ENCODE measurements at places on chromosomes 3 and 15.

DNA sequence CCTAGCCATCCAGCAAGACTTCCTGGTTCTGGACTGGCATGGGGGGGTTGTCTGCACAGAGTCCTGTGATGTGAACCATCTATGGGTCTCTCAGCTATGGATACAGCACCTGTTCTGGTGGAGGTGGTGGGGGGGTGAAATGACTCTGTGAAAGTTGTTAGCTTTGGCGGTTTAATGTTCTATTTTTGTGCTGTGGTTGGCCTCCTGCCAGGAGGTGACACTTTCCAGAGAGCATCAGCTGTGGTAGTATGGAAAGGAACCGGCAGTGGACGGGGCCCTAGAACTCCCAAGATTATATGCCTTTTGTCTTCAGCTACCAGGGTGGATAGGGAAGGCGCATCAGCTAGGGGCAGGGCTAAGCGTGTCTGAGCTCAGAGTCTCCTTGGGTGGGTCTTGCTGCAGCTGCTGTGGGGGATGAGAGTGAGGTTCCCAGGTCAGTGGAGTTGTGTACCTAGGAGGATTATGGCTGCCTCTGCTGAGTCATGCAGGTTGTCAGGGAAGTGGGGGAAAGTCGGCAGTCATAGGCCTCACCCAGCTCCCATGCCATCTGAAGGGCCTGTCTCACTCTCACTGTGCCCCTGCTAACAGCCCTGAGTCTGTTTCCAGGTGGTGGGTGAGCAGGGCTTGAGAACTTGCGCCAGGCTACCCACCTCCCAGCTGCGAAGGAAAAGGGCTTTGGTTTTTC is 7.1 kb upstream of the LARS2 start:
- peak; percentile 29 for DNase-seq

- no peak for DNase-seq
Measured at GRCh38 chr3:12578742-12579141, 21.9 kb downstream of the MKRN2 start.

GRCh38 chr3:141686466-141687291 is 51.4 kb upstream of the RNF7 start:
- peak; percentile 93 for DNase-seq

DNA sequence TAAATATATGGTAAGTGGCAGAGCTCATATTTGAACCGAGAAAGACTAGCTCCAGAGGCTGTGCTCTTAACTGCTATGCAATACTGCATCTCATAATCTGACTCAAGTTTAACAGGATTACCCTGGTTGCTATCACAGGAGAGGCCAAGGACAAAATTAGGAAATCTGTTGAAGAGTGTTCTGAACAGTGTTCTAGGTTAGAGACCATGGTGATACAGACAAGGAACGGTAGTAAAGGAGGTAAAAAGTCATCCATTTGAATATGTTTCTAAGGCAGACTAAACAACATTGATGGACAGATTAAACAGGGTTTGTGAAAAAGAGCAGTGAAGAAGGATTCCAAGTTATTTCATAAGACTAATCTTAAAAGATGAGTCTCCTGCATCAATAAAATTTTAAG is 22.1 kb downstream of the PLOD2 start:
- no peak for DNase-seq

DNA sequence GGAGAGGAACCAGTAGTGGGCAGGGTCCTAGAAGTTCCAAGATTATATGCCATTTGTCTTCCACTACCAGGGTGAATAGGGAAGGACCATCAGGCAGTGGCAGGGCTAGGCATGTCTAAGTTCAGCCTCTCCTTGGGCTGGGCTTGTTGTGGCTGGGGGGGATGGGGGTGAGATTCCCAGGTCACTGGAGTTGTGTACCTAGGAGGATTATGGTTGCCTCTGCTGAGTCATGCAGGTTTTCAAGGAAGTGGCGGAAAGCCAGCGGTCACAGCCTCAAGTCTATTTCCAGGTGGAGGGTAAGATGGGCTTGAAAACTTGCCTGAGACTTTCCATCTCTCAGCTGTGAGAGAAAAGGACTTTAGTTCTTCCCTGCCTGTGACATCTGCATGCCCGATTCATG is 1407.1 kb downstream of the SI start:
- no peak for DNase-seq

GRCh38 chr3:67723863-67724262 is 69.5 kb upstream of the SUCLG2 start:
- no peak for DNase-seq

- DNase-seq = no peak
Measured at GRCh38 chr3:3305841-3306240, 126.3 kb upstream of the CRBN start.

DNA sequence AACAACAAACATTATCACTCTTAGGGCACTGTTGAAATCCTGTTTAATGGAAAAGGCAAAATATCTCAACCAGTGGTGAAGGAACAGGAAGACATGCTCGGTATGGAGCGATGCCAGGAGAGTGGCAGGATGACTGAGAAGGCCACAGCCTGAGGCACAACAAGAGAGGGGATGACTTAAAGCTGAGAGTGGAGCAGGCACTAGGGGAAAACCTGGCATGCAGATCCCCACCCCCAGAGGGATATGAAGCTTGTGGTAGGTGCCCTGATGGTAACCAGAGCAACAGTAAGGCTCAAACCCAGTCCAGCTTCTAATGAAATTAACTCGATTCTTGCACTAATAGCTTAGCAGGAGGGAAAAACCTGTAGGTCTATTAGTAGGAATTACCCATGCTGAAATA is 40.4 kb downstream of the LYSMD4 start:
- peak; percentile 95 for DNase-seq

DNA sequence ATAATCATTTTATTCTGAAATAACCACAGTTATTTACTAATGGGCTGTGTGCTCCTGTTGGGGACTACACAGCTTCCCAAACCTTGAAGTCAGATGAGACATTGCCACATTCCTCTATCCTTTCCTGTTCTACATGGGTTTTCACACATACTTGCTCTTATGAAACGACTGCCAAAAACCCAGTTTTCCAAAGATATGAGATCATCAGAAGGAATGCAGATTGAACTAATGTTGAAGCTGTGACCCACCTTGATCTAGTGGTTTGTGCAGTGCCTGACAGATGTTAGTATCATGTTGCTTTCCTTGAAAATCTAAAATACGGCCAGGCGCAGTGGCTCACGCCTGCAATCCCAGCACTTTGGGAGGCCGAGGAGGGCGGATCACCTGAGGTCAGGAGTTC is 144.6 kb downstream of the VGLL4 start:
- peak; percentile 98 for DNase-seq

- no peak for DNase-seq
Measured at GRCh38 chr3:156017352-156018030, 102.9 kb upstream of the KCNAB1 start.

GRCh38 chr3:198097048-198097447 is 137.0 kb downstream of the LMLN start:
- no peak for DNase-seq

DNA sequence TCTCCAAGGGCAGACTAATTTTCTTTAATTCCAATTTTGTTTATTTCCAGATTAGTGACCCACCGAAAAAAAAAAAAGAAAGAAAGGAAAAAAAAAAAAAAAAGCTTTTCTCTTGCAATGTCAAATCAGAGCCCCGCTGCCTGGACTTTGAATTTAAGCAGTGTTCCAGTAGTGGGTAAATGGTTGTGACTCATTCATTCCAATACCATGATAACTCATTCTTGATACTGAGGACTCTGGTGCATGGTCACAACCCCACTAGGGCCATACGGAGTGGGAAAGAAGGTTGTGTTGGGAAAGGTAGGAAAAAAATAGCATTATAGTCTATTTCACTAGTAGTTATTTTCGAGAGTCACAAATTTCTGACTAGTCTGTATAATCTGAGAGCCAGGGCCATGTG is 59.1 kb upstream of the COL8A1 start:
- DNase-seq = peak; percentile 89

DNA sequence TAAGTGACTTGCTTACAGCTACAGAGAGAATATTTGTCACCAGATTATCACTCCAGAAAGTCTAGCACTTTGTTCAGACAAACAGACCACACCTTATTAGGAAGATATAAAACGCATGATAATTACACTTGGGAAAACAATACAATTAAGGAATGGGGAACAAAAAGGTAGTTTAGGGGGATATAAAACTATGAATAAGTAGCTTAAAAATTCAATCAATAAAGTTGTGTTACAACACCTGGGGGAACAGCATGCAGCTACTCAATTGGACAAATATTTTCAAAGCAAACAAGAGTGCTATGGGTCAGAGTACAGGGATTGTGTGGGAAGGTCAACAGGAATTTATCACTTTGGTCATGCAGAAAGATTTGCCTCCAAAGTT is 15.1 kb downstream of the CLDN1 start:
- no peak for DNase-seq

- no peak for DNase-seq
Measured at GRCh38 chr15:29935296-29936004, 113.2 kb upstream of the TJP1 start.

DNA sequence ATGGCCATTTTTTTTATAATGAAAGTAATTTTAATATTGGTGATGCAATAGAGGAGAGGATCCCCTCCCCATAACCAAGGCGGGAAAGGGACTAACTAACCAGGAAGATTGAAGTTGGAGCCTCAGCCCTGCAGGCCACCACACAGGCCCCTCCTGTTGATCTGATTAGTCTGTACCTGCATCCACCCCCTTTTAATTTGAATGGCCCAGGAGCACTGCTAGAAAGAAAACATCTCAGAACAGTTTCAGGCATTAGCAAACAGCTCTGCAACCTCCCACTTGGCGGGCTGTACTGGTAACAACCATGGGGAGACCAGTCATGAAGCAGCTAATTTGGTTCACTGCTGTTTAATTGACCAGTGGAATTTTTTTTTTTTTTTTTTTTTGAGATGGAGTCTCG is 10.3 kb downstream of the CAV3 start:
- DNase-seq = peak; percentile 16

GRCh38 chr3:185150561-185150960 is 2.3 kb downstream of the C3orf70 start:
- DNase-seq = no peak

DNA sequence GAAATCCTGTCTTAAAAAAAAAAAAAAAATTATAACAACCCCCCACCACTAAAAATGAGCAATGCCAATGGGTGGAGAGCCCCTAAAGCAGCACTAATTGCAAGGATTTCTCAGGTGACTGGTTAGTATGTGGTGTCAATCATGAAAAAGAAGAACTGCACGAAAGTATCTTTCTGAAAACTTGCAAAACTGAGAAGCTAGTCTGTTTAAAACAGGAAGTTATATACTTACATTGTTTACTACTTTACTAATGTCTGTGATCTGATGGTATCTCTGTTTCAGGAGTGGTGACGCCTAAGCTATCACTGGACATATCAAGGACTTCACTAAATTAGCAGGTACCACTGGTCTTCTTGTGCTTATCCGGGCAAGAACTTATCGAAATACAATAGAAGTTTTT is at the start of gene CCR3:
Gene CCR3, plus strand, starts transcription at position 341 of the 400 bp plus-strand sequence. CDS start 22,699 bp downstream, outside the sequence.
- DNase-seq = no peak

DNA sequence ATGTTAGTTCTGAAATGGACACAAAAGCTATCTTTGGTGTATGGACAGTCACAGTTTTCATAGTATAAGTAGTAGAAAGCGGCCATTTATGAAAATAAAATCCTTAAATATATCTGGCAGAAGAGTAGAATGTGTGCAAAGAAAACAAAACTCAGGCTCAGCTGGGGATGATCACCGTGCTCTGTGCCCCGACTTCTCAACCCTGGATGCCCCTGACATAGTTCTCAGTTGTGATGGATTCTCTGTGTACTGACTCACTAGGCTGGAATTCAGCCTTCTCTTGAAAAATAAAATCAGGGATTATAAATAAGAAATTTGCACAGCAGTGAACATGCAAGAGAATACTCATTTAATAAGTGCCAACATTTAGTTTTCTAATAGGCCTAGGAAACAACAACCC is 925.1 kb upstream of the NR2F2 start:
- DNase-seq = peak; percentile 2

- peak; percentile 33 for DNase-seq
Measured at GRCh38 chr3:58563386-58564035, 13.7 kb downstream of the FAM107A start.

DNA sequence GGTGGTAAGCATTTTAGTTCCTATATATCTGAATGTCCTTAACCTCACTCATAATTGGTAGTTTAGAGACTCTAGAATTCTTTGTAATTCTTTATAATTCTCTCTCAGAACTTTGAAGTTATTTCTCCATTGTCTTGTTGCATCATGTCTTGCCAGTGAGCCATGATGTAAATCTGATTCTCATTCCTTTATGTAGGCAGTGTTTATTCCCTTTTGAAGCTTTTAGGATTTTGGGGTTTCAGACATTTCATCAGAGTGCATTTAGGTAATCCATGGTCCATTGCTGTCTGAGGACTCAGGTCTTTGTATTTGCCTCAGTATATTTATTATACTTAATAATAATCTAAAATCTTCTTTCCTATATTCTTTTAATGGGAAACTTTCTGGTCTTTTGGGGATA is 20.6 kb downstream of the CMC1 start:
- no peak for DNase-seq

DNA sequence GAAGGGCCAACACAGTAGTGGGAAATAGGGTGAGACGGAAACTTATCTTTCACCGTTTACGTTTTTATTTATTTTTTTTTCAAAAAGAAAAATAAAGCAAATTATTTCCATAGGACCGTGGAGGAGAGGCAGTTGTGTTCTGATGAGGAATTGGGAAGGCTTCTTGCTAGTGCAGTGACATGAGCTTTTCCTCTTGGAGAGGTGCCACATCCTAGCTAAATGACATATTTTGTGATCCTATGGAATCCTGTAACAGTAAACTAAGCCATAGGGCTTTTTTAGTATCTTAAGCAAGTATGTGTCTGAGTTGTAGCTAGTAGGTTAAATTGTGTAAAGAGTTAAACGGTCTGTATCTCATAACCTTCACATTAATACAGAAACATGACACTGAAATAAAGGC is 609.9 kb downstream of the RBMS3 start:
- no peak for DNase-seq

DNA sequence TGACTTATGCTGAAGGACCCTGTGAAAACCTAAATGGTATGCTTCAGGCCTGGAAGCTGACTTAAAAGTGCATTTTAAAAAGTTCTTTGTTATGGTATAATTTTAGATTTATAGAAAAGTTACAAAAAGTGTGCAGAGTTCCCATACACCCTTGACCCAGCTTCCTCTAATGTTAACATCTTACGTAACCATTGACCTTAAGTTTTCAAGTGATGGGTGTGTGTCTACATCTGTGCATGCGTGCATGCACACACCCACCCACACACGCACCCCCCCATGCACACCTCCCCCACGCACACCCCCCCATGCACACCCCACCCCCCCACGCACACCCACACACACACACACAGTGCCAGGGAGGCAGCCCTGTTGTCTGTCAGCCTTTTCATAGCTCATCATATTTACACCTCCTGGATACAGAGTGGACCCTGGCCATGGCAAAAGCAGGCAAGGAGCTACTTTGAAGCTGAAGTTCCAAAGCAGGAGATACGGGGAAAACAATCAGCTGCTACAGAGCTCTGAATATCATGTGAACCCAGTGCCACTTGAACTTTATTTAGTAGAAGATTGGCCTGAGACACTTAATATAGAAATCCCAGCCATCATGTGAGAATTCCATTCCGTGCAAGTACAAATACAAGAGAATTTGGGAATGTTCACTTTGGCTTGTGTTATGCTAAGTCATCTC is 30.0 kb upstream of the TRAK1 start:
- DNase-seq = no peak

DNA sequence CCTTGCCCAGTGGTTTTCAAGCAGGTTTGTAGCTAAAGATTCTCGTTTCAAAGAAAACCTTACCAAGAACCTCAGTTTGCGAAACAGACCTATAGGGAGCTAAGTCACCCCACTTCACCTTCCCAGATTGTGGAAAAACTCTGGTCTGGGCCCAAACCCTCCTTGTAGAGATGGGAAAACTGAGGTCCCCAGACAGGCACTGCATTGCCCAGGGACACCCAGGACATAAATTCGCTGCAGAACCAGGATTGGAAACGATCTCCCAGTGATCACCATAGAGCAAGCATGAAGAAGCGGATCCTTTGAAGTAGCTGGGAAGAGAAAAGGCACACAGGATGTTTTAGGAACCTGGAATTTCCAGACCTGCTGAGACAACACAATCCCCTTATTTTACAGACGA is 85.6 kb upstream of the PIAS1 start:
- no peak for DNase-seq

Data from RPMI7951 (cell line).